Sigmoid colon (tissue), 7 donors: ENCODE measurements at places on chromosomes 3 and 15. TPM values are rescaled to one million over a fixed set of nuclear protein-coding genes. Genes with fewer than 3 reads are reported as not detected.

DNA sequence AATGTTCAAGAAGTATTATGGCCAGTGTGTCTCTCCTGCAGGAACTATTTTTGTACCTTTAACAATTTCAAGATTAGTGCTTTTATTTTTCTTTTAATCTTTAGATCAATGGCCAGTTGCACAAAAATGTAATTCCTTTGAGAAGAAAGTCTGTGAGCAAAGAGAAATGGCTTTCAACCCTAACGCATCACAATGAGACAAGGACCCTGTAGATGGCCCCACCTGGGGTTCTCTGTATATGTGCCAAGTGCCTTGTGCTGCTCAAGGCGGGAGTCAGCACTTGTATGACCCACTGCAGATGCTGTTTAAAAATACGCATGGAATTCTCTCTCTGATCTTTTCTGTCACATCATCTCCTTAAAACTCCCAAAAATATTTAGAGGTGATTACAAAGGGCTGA lies 453.4 kb downstream of the OCA2 start:
- no peak for DNase-seq

DNA sequence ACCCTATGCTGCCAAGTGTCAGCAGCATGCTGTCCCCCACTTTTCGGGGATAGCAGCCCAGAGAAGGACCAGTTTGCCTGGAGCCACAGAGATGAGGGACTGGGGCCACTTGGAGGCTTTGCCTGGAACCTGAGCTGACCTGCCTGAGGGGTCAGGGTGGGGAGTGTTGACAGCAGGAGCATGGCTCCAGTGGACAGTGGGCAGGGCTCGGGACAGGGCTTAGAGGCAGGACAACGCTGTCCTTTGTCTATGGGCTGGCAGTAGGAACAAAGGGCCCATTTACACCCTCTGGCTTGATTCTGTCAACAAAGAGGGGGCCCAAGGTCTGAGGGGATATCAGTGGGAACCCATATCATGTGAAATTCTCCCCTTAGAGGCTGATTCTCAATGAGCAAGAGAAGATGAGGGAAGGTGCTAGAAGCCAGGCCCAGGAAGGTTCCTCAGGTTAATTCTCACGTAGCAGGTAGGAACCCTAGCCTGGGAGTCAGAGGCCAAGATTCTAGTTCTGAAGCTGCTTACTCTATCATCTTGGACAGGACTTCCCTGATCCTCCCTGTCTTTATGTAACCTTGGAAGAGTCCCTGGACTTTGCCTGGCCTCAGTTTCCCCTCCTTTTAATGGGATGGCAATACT lies 29.7 kb upstream of the HHATL start:
- peak; percentile 62 for DNase-seq

DNA sequence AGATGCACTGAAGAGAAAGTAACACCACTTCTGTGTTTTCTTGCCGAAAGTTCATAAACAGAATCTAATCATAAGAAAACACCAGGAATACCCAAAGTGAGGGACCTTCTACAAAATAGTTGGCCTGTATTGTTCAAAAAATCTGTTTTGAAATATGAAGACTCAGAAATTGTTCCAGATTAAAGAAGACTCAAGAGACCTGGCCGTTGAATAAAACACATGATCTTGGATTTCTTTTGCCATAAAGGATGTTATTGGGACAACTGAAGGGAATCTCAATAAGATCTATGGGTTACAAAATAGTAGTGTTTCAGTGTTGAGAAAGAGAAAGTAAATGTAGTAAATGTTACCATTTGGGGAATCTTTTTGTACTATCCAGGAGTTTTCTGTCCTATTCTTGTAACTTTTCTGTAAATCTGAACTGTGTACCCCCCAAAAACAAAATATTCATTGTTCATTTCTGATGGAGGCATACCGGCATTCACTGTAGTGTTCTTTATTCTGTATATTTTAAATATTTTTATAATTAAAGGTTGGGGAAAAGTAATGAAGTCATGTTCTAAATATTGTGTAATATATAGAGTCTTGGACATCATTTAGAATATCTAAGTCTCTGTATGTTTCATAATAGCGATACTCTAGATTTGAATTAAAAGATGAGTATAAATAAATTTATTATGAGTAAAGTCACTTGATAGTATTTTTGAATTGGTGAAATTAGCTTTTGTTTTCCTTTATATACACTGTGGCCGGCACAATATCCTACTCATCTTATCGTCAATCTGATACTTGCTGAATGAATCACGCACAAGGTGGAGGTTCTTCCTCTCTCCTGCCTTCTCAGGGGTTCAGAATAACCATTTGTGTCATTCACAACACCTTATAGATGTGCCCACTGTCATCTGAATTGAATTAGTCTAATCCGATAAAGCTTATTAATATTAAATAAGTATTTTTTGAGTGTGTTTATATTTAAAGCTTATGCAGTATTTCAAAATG lies 66.7 kb downstream of the TRAK1 start:
- DNase-seq, result no peak

DNA sequence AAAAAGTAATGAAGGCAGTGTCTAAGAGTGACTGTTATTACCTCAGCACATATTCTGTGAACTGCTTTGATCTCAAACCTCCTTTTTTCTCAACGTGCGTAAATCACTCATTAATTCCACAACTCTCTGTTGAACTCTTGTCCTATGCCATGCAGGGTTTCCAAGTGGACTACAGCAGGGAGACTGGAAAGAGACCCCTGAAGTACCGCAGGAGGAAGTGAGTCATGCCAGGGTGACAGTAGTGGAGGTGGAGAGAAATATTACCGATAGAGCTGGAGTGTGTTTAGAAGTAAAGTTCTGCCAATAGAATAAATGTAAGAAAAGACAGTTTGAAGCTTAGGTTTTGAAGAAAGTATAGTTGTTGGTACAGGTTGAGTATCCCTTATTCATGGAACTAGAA lies 908.9 kb downstream of the ROBO1 start:
- no peak for DNase-seq

DNA sequence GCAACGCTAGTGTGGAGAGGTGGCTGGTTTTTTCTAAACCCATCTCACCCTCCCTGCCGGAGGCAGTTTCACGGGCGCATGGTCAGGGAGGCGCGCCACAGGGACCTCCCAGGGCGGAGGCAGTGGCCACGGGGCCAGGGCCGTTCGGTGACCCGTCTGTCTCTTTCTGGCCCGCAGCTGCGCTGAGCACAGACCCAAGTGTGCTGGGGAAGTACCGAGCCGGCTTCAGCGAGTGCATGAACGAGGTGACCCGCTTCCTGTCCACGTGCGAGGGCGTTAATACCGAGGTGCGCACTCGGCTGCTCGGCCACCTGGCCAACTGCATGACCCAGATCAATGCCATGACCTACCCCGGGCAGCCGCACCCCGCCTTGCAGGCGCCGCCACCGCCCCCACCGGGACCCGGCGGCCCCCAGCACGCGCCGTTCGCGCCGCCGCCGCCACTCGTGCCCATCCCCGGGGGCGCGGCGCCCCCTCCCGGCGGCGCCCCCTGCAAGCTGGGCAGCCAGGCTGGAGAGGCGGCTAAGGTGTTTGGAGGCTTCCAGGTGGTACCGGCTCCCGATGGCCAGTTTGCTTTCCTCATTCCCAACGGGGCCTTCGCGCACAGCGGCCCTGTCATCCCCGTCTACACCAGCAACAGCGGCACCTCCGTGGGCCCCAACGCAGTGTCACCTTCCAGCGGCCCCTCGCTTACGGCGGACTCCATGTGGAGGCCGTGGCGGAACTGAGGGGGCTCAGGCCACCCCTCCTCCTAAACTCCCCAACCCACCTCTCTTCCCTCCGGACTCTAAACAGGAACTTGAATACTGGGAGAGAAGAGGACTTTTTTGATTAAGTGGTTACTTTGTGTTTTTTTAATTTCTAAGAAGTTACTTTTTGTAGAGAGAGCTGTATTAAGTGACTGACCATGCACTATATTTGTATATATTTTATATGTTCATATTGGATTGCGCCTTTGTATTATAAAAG lies 1.8 kb downstream of the HES1 start:
- DNase-seq, result peak; percentile 88

- DNase-seq, result peak; percentile 86
These were observed 57.5 kb upstream of the LMCD1 start for GRCh38 chr3:8443829-8444791.

The ATP13A5 gene
- total RNA-seq, result not detected
